Stimulated activated CD4-positive, alpha-beta T cell treated with anti-CD3 and anti-CD28 coated beads, Interleukin-15, amount 100 ng/mL, for 48 hours (primary cell): ENCODE measurements at places on chromosomes 6 and 20.
A peak's percentile ranks its signal among the peaks of the same experiment; 100 is the strongest.

DNA sequence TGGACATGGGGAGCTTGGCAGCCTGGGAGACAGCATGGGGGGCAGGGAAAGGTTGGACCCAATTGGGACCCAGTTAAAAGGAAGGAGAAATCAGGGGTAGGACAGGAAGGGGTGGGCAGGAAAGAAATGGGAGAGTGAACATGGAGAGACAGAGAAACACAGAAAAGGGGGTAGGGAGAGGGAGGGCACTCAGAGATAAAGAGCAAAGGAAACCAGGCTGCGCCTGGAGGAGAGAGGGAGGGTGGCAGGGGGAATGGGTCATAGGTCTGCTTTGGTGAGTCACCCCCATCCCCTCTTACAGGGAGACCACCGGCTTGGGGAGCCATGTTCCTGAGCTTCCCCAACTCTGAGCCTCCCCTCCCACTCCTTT, 46.7 kb downstream of the RAB44 start:
- DNase-seq: no peak

DNA sequence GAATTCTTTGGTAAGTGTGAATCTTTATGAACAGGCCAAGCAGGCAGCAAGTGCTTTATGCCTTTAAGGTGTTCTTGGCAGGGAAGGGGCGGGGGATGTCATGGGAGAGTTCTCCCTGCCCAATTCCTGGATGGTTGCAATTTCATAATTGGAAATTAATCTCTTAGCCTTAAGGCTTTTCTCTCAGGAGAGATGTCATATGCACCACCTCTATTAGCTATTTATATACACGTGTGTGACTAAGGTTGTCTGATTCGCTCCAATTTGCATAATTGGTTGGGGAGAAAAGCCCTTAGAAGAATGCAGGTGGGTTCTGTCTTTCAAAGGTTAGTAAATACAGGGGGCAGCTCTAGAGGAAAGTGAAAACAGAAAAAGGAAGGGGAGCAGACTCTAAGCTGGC, 5.2 kb upstream of the ENPP5 start:
- DNase-seq: no peak

- DNase-seq: no peak
Observed at GRCh38 chr6:2949121-2949520, 22.2 kb downstream of the SERPINB6 start.

DNA sequence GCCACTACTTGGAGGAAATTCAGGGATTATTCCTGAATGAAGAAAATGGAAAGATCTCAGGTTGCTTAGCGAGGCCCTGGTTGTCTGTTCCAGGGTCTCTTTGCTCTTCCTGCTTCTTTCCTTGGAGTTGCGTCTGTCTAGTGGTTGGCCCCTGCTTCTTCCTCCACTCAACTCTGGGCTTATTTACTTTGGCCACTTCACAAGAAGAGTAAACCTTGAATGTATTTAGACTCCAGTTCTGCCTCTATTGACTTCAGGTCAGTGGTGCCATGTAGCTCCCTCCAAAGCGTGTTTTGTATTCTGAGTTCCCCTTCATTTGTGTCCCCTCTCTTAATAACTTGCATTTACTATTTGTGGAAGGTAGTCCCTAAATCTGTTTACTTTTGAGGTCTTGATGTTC, 456.5 kb downstream of the UTRN start:
- DNase-seq: no peak

DNA sequence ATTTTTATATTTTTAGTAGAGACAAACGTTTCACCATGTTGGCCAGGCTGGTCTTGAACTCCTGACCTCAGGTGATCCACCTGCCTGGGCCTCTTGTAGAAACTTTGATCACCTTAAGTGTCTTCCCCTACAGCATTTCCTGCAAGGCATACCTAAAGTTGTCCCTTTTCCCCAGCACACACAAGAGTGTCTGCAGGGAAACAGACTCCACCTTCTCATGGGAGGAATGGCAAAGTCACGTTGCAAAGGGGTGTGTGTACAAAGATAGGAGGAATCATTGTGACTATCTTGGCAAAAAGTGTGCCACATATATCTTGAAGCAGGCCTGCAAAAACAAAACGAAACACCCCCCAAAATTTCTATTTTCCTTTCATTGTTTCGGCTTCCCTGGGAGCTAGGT, 160.8 kb upstream of the RNF24 start:
- no peak for DNase-seq

GRCh38 chr20:58325912-58326311, 16.4 kb downstream of the RAB22A start:
- DNase-seq: no peak

DNA sequence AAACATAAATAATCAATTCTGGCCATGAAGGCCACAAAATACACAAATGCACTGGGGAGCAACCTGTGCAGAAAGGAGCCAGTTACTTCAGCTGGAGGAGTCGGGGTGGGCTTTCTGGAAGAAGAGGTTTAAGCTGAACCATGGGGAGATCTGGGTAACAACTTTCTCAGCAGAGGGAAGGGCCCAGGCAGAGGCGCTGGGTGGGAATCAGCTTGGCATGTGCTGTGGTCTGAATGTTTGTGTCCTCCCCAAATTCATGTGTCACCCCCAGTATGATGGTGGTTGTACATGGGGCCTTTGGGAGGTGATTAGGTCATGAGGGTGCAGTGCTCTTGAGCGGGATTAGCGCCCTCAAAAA, 107.9 kb downstream of the SYCP2 start:
- DNase-seq: no peak

- DNase-seq: no peak
Observed at GRCh38 chr20:51484141-51484815, 58.2 kb downstream of the NFATC2 start.

DNA sequence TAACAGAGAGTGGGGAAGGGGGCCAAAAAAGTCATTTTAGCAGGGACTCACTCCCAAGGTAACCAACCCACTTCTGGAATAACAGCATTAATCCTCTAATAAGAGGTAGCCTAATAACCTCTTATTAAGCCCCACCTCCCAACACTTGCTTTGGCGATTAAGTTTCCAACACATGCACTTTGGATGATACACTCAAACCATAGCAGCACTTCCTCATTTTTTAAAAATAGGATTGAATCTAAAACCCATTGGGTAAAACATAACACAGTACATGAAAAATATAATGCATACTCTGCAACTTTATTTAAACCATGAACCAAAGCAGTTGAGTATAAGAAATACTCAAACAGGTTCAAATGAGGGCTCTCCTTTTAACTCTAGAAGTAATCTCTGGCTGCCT, 318.3 kb downstream of the HACE1 start:
- no peak for DNase-seq

- no peak for DNase-seq
Observed at GRCh38 chr6:88992741-88993552, 29.5 kb upstream of the RNGTT start.

GRCh38 chr6:137731960-137732616, 135.0 kb upstream of the TNFAIP3 start:
- no peak for DNase-seq

DNA sequence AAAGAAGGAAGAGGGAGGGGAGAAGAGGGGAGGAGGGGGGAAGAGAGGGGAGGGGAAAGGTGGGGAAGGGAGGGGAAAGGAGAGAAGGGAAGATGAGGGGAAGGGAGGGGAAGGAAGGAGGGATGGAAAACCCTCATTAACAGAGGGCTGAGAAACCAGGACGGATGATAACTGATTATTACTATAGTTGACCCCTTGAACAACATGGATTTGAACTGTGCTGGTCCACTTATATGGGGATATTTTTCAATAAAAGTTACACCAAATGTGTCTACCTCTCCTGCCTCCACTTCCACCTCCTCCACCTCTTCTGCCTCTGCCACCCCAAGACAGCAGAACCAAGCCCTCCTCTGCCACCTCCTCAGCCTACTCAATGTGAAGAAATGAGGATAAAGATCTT, 184.1 kb upstream of the ARID1B start:
- DNase-seq: no peak

- DNase-seq: no peak
Observed at GRCh38 chr6:43817192-43817591, 47.2 kb downstream of the VEGFA start.

- no peak for DNase-seq
Observed at GRCh38 chr20:23872065-23872464, 7.5 kb downstream of the CST5 start.

DNA sequence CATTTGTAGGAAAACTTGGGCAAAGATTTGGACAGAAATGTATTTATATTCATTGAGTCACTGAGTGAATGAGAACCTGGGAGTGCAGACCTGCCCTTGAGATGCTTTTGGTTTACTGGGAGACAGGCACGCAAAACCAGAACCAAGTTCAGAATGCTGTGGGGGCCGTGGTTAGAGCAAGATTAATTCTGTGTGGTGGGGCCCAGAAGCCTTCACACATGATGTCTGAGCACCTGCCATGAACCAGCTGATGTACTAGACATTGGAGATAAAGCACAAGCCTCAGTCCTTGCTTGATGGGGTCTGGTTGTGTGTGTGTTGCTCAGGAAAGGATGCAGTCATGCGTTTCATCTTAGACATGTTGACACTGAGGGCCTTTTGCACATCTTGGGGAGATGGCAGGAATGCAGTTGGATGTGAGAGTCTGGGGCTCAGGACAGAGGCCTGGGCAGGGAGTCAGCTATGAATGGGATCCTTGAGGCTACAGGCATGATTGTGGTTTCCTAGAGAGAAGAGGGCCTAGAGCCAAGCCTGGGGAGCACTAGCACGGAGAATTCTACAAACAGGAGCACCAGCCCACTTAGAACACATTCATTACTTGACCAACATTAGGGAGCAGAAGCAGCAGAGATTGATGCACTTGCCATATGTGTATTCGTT, 114.3 kb upstream of the TMEM181 start:
- DNase-seq: no peak

- no peak for DNase-seq
Observed at GRCh38 chr20:35568645-35569044, 26.8 kb downstream of the ERGIC3 start.

DNA sequence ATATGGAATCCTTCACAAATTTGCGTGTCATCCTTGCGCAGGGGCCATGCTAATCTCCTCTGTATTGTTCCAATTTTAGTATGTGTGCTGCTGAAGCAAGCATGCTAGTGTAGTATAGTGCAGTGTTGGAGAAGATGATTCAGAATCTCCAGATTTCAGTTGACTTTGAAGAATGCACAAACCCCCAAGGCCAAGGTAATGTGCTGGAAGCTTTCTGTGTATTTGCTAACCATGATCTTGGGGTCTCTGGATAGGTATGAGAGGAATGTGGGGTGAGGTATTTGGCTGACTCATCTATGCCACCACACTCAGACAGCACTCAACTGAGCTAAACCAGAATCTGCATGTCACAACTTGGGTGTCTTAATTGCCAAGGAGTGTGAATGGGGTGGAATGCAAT, 42.6 kb upstream of the DEK start:
- no peak for DNase-seq

DNA sequence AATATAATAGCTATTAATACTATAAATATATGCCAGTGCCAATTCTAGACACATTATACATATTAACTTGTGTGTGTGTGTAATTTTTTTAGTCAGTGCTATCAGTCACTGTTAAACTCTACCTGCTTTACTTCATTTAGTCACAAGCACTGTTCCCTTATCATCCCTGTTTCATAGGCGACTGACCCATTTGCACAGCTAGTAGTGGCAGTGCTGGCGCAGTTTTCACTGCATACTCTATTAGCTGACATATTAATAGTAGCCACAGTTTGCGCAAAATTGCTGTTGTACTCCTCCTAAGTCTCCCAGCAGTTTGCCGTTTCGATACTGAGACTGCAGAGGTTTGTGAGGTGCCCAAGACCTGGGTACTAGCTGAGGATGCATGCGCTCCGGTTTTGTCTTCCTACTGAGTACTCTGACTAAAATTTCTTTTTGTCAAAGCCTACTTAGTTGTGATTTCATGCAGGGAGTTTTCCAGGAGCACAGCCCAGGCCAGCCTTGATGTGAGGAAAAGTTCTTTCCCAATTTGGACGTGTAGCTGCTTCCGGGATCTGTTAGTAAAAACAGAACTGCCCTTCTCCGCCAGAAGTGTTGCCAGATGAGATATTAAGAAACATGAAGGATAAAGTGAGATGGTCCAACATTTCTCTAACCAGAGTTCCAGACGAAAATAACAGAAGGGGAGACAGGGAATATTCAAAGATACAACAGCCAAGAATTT, 5.6 kb downstream of the BAG2 start:
- no peak for DNase-seq

GRCh38 chr20:50873585-50873984, 57.7 kb downstream of the ADNP start:
- DNase-seq: no peak

DNA sequence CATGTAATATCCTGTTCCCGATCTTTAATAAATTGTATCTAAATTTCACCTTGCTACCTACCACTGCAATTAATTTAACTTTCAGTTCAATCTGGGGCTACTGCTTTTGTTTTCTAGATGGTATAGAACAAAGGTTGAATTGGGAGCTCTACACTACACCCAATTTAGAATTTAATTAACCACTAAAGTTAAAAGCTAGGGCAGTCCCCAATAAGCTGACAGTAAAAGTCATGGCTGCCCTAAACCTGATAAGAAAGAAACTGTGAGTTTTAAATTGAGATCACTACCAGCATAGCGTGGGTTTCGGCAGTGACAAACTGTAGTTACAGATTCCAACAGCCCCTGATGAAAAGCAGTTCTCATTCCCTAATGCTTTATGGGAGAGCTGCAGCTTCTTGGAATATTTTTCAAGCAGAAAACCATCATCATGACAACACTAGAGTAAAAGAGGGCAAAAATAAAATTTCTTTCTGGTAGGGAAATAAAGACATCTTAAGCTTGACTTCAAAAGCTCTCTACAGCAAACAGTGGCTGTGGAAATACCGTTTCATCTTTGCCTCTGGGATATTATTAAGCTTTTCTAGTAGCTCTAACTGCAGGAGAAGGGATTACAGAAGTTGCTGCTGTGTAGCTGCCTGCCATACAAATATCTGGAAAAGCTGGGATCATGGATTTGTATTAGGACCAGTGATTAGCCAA, 1372.1 kb downstream of the EPHA7 start:
- no peak for DNase-seq

- no peak for DNase-seq
Observed at GRCh38 chr6:148943451-148943850, 196.6 kb downstream of the UST start.

DNA sequence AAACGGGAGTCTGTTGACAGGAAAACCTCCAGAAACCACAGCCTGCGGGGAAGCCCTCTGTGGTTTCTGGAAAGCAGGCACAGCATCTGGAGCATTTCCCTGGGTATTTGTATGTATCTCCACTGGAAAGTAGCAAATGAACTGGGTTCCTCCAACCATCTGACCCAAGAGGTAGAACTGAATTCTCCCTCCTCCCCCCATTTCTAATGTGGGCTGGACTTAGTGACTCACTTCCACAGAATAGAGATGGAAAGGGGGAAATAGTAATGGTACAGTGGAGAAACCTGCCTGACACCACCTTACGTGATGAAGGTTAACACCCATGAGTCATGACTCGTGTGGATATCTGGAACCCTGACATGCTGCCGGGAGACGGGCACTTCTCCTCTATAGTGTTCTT, 51.9 kb upstream of the XRN2 start:
- DNase-seq: peak; percentile 38

- DNase-seq: no peak
Observed at GRCh38 chr20:59413326-59413865, 113.0 kb downstream of the EDN3 start.

- no peak for DNase-seq
Observed at GRCh38 chr20:51914758-51915157, 112.4 kb upstream of the SALL4 start.

GRCh38 chr6:113289166-113289565, 568.0 kb upstream of the MARCKS start:
- DNase-seq: no peak
